Erythroblast (primary cell): ENCODE measurements at places on chromosomes 5 and 9.

DNA sequence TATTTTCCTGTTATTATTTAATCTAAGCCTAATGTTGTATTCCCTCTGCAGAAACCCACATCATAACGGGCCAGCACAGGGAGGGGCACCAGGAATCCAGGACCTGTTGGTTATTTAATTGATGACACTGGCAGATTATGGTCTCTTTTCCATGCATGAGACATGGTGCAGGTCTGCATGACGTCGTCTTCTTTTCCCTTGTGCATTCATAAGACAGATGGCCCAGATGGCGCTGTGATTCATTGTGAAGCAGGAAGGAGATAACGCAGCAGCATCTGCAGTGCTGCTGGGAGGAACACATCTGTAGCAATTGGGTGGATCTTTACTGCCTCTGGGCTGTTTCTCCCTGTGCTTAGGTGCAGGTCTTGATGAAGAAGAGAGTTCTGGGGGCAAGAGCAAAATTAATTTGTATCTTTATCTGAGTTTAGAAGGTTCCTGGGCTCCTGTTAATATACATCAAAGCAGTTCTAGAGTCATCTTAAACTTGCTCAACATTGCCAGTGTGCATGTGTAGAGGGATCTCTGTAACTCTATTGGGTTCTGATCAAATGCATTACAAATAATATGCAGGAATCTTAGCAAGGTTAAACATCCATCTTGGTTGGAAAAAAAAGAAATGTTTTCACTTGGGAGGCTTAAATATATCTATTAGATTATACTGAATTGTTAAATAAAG, 176.1 kb downstream of the PCSK1 start:
- DNase-seq: peak; percentile 22

GRCh38 chr9:109473329-109473728, 24.8 kb downstream of the PTPN3 start:
- DNase-seq: no peak

GRCh38 chr5:95817430-95817829, 5.1 kb downstream of the GLRX start:
- DNase-seq: no peak

GRCh38 chr9:107975426-107976010, 485.9 kb upstream of the KLF4 start:
- no peak for DNase-seq

- no peak for DNase-seq
Observed at GRCh38 chr5:113268232-113268631, 166.6 kb downstream of the TSSK1B start.
